ENCODE measurements at places on chromosomes 12 and 14. TPM values are rescaled to one million over a fixed set of nuclear protein-coding genes. Genes with fewer than 3 reads are reported as not detected.

The ST8SIA1 gene
- total RNA-seq = 5.6 TPM

The ZDHHC22 gene
- total RNA-seq = not detected

The GSC gene
- total RNA-seq = not detected

The NGB gene
- total RNA-seq = not detected

The CABP1 gene
- total RNA-seq = 0.82 TPM

The SDS gene
- not detected for total RNA-seq

The PIGH gene
- 10.5 TPM for total RNA-seq
